COR-L47 (cell line): ENCODE measurements at places on chromosomes 6 and 20.

- DNase-seq, result no peak
Observed at GRCh38 chr20:48599106-48599747, 228.6 kb downstream of the PREX1 start.

DNA sequence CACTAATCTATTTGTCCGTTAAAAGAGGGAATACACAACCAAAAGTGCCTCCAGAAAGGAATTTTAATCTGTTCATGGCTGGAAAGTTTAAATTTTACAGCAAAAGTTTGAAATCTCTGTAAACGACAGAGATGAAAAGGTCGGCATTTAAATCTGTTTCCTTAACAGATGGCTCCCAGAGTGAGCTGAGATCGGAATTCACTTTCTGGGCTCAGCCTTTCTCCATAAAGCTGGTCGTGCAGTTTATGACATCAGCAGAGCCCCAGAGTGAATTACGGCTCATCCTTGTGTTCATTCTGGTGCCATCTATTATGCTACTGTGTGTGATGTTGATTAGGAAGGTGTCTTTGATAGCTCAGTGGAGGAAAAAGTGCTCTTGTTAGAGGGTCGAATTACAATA lies 117.6 kb upstream of the ZFP64 start:
- DNase-seq, result no peak

DNA sequence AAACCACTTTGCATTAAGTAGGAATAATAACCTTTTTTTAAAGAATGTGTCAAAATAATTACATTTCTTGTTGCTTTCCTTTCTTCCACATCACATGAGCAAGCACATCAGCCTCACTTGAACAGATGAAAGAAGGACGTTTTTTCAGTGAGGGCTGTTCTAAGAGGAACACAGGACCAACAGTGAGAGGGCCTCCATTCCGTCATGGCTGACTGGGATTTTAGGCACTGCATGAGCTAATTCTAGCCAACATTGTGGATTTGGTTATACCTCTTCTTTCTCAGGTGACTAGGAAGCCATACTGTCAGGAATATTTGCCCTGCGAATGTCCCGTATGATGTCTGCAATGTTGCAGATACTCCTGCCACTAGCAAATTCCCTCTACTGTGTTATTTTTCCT lies 87.6 kb downstream of the LINC00237 start:
- DNase-seq, result no peak

GRCh38 chr20:49814057-49814694 lies 1.5 kb downstream of the SLC9A8 start:
- DNase-seq, result no peak

DNA sequence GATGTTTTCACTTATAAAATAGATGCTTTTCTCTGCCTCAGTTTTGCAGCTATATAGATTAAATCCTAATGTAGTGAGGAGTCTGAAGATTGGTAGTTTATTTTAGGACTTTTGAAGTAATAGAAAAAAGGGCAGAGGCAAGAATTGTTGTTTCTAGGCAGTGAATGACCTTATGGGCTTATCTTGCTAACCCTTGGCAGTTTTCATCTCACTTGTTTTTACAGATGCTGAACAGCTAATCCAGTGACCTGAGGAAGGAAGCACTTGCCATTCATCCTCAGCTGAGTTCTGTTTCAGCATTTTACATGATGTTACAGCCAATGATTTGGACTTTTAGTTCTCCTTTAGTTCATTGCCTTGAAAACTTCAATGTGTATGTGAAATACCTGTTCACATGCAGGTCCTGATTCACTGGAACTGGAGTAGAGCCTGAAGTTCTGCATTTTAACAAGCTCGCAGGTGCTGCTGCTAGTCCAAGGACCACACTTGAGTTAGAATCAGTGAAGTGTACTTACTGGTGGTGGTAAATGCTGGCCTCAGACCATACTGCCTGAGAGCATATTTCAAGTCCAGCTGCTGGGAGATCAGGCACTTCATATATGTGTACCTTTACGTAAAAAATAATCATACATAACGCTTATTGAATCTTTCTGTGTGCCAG lies 86.9 kb downstream of the TULP4 start:
- no peak for DNase-seq

DNA sequence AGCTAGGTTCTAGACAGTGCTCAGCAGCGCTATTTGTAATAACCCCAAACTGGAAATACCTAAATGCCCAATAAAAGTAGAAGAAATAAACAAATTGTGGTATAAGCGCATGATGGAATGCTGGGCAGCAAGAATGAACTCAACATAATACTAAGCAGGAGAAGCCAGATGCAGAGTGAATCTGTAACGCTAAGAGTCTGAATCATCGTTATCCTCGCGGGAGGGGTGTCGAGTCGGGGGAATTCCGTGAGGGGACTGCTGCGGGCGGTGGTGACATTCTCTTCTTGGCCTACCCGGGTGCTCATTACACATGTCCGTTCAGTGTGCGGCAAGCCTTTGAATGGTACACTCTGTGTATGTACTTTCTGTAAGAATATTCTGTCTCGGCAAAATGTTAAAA lies 83.7 kb downstream of the SULF2 start:
- DNase-seq, result no peak

GRCh38 chr6:107180099-107180498 lies 64.8 kb upstream of the BEND3 start:
- DNase-seq, result no peak

DNA sequence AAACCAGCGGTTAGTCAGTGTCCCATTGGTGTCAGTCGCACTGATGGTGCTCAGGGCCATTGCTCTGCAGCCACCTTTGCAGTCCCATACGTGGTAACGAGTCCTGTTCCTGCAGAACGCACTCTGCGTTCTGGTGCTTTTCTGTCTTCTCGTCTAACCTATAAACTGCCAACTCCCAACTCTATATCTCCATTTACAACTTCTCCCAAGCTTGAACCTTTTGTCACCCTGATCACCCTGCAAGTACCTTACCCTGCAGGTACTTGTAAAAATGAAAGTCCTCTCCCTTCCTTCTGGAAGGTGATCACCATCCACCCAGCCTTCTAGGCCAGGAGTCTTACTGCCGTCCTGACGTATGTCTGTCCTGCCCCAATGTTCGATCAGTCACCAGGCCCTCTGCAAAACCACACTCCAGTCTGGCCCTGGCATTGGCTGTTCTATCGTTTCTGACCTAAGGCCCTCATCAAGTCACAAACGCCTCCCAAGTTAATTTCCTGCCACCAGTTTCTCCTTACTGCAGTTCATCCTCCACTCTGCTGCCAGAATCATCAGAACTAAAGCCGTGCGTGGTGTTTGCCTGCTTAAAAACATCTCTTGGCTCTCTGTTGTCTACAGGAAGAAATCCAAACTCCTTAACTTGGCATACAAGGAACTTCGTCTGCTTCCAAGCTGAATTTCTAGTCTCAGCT lies 7.9 kb downstream of the RREB1 start:
- DNase-seq, result no peak

DNA sequence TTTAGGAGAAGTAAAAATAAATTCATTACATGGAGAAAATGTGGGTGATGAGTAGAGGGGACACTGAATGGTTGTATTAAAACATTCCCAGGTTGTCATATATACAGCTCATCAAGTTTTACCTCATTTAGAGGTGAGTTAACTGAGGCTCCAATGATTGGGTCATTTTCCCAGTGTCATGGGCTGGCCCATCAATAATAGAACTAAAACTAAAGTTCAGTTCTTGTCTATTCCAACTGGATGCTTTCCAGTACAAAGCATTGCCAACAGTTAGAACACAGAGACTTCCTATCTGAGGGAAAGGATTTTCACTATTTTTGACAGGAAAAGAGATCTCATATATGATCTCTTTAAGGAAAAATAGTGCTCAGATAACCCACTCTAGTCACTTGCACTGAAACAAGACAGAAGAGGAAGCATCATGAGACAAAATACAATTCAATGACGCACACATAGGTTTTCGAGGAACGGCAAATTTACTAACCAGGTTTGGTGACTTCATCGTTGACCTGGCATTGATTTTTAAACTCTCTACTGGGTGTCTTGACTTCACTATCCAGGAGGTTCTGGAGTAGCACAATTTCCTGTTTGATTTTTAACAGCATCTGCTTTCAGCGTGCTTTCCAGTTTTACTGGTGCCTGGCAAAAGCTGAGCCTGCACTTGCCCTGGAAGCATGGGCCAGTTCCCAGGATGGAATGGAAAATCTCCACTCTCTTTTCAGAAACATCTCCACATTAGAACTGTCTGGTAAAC lies 195.5 kb upstream of the FBXL4 start:
- no peak for DNase-seq

GRCh38 chr6:160069050-160069454 lies 52.6 kb upstream of the SLC22A1 start:
- no peak for DNase-seq

DNA sequence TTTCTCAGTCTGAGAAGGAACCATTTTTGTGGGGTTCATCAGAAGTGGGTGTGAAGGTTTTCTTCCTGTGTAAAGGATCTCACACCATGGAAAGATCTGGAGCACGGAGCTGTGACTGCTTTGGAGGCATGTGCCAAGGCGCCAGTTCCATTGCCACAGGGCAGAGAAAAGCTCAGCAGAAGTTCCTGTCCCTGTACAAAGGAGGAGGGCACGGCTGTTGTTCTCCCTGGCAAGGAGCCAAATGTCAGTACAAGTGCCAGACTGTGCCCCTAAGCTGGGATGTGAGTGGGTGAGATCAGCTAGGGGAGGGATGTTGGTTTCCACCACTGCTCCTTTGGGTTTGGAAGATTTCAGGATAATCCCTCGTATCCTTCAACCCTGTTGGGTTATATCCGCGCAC lies 117.3 kb downstream of the CRYBG1 start:
- peak; percentile 39 for DNase-seq

- no peak for DNase-seq
Observed at GRCh38 chr6:106555767-106556166, 73.5 kb downstream of the RTN4IP1 start.

DNA sequence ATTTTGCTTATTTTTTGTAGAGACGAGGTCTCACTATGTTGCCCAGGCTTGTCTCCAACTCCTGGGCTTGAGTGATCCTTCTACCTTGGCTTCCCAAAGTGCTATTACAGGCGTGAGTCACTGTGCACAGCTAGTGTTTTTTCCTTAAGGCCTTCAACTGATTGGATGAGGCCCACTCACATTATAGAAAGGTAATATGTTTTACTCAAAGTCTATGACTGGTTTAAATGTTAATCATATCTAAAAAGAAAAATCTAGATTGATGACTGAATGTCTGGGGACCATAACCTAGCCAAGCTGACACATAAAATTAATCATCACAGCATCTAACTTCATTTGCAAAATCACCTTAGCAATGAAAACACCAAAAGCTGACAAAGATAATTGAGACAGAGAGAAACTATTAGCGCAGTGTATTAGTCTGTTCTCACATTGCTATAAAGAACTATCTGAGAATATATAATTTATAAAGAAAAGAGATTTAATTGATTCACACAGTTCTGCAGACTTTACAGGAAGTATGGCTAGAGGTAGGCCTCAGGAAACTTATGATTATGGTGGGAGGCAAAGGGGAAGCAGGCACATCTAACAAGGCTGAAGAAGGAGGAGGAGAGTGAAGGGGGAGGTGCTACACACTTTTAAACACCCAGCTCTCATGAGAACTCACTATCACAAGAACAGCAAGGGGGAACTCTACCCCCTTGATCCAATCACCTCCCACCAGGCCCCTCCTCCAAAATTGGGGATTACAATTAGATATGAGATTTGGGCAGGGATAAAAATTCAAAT lies 66.8 kb upstream of the ARHGAP18 start:
- DNase-seq, result no peak

DNA sequence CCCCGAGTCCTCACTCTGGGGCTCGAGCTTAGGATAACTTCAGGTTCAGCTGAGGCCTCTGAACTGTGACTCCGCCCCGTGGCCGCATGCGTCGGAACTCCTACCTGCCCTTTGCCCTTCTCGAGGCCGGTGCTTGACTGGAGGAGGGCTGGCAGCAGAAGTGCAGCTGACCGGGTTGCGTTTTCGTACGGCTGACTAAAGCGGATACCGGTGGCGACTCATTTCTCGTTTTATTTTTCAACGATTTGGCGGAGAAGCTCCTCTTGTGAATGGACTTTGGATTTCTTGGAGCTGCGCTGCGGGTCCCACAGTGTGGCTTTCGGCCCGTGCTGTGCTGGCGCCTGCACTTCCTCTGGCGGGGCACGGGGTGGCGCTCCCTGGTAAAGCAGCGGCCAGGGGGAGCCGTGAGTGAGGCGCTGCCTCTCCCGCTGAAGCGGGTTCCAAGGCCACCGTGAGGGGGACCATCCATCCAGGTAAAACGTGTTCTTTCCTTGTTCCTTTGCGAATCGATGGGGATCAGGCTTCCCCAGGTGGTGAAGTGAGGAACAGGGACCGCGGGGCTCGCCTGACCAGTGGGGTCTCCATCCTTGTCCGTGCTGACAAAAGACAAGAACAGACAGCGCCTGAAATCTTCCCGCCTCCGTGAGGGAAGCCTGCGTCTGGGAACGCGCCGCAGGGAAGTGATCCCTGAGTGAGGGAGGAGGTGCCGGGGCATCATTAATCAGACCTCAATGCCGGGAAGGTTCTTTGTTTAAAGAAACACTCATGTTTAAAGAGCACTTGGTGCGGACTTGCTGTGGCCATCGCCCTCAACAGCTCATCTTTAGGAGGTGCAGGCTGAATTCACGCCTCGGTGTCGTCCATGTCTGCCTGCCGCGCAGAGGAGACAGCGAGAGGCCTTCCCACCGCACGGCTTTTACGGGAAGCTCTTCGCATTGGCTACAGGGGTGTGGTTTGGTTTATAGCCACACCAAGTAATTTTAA lies 38.8 kb downstream of the ERMARD start:
- peak; percentile 65 for DNase-seq

GRCh38 chr6:85344996-85345395 lies 104.9 kb upstream of the NT5E start:
- DNase-seq, result no peak

DNA sequence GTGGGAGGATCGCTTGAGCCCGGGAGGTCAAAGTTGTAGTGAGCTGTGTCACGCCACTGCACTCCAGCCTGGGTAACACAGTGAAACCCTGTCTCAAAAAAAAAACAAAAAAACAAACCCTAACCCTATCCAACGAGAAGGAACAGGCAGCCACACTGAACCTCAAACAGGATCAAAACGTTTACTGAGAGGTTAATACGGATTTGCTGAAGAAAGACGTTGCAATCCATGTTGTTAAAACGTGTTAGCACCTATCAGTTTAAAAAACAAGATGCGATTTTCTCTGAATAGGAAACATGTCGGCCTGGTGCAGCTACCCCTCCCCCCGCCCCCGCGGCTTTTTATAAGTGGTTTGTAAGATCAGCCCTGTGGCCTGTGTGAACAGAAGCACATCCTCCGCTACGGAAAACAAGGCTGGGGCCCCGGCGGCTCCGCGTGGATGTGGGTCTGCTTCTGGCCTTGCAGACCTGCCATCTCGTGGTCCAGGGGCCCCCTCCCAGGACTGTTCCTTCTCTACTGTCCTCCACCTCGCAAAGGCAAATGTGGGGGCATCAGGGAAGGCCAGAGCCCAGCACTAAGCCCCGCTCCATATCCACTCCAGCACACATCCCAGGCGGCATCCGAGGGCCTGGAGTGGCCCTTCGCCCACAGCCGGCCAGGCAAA lies 11.4 kb downstream of the SLC2A4RG start:
- DNase-seq, result no peak

GRCh38 chr6:129777371-129777770 lies 67.4 kb upstream of the ARHGAP18 start:
- DNase-seq, result no peak

DNA sequence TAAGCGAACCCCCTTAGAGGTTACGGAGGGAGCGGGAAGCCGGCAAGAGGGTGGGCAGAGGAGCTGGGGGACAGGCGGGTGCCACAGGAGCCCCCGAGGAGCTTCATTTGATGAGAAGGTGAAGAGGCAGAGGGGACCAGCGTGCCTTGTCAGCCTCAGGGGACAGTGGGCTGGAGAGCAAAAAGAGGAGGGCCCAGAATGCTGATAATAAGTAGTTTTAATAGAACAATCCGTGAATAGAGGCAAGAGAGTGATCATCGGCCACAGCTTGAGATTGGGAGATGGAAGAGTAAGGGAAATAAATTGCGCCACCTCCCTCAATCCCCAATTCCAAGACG lies 1.3 kb downstream of the COL19A1 start:
- DNase-seq, result no peak
